Non-pigmented ciliary epithelial cell (primary cell): ENCODE measurements at places on chromosomes 11 and 22.

DNA sequence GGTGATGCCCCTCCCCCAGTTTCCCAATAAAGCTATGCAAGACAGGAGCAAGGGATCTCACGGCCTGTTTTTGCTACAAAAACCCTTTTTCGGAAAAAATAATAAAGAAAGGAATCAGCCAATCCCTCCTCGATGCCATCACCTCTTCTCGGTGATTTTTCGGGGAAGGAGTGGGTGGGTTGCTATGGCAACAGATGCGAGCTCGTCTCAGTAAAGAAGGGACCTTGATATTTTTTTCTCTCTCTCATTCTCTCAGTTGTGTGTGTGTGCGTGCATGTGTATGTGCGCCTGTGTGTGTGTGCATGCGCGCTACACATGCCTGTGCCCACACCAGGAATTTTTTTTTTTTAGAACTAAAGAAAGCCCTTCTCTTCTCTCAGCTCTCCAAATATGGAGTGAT lies 3.8 kb upstream of the NPAS4 start:
- DNase-seq: no peak

GRCh38 chr11:8234910-8235309 lies 28.8 kb downstream of the LMO1 start:
- no peak for DNase-seq

GRCh38 chr11:112249871-112250610 lies 10.6 kb downstream of the PLET1 start:
- no peak for DNase-seq

DNA sequence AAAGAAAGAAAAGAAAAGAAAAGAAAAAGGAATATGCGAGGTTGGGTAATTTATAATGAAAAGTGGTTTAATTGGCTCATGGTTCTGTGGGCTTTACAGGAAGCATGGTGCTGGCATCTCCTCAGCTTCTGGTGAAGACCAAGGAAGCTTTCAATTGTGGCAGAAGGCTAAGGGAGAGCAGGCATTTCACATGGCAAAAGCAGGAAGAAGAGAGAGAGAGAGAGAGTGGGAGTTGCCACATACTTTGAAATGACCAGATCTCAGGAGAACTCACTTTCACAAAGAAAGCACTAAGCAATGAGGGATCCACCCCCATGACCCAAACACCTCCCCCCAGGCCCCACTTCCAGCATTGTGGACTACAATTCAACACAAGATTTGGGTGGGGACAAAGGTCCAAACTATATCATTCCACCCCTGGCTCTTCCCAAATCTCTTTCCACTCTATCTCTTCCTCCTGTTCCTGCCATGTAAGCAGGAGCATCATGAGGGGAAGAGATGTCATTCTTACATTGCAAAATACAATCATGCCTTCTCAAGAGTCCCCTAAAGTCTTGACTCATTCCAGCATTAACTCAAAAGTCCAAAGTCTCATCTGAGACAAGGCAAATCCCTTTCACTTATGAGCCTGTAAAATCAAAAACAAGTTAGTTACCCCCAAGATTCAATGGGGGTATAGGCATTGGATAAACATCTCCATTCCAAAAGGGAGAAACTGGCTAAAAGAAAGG lies 38.9 kb downstream of the LINC01488 start:
- DNase-seq: no peak

- no peak for DNase-seq
Measured at GRCh38 chr11:39542460-39542859, 1917.0 kb downstream of the LRRC4C start.

DNA sequence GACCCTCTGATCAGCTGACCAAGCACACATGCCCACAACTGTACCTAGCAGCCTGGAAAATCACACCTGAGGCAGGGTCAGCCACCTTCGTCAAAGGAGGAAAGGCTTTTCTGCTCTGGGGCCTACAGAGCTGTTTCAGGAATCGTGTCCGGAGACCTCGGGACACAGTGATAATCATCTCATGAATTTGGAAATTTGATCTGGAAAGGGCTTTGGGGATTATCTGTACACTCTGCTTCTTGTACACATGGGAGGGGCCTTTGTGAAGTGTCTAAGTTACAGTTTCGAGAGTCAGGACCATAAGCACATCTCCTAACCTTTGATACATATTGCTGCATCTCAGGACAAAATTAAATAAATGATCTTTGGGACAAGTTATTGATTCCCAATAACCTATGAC lies 1421.2 kb upstream of the TENM4 start:
- no peak for DNase-seq

GRCh38 chr11:84901991-84902390 lies 725.2 kb downstream of the DLG2 start:
- DNase-seq: no peak

- DNase-seq: no peak
Measured at GRCh38 chr11:116901211-116901610, 63.8 kb upstream of the APOA1 start.

- no peak for DNase-seq
Measured at GRCh38 chr11:100632941-100633452, 54.1 kb upstream of the ARHGAP42 start.

DNA sequence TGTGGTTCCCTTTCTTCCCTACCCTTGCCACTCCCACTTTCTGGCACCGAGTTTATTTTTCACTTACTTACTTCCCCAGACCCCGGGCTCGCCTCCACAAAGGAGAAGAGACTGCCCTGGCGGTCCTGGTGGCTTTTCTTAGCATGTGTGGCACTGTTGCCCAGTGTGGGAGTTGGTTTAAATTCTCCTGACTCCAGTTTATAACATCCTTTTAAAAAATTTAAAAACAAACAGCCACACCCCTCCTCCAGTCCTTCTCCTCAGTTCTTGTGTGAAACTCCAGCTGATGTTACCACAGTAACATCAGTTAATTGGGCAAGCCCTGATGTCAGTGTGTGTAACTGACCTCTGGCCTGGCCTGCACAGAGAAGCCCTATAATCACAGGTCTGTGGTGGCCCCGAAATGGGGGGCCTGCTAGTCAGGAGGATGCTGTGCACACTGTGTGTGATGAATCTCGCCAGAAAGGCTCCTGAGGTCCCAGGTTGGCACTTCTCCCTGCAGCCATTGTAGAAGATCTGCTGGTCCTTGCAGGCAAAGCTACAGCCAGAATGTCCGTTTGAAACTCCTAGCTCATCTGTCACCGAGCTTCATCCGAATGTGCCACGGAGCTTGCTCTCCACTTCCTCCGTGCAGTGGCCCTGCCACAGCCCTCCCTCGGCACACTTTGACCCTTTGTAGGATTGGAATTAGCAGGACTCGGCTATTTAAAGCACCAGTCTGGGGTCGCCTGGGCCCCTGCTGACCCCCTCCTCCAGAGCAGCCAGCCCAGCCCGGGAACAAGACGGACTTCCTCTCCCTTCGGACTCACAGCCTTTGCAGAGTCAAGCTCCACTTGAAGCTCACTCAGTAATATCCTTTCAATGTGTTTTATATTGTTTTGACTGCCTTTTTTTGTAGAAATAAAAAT lies 7.6 kb downstream of the YDJC start:
- DNase-seq: no peak

- no peak for DNase-seq
Measured at GRCh38 chr22:22983123-22983522, 87.2 kb upstream of the GNAZ start.

GRCh38 chr22:31935961-31936635 lies 8.2 kb upstream of the YWHAH start:
- DNase-seq: no peak

DNA sequence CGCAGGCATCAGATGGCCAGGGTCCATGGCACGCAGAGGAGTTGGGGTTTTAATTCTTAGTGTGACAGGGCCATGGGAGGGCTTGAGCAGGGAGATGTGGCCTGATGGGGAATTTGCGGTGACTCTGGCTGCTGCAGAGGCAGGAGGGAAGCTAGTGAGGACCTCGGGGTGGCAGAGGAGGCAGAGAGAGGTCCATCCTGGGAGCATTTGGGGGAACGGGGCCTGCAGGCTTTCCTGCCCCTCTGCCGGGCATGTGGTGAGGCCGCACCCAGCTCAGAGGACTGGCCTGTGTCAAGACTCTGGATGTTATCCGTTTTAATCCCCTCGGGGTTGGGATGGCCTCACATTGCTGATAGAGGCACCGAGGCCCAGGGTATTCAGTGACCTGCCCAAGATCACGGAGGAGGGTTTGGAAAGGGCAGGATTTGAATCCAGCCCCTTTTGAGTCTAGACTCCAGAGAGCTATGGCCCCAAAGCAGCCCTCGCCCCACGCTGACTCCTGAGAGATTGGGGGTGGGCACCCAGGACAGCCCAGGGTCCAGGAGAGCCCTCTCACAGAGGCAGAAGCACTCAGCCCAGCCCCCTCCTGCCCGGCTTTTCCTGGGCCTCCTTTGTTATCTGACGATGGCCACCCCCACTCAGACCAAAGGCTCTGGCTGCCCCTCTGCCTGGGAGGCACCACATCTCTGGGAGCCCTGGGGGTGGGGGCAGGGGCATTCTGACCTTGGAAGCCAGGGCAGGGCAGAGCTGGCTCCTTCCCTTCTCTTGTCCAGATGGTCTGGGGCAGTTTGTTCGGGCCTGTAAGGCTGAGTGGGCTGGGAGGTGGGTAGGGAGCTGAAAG lies 13.9 kb downstream of the MGAT3 start:
- no peak for DNase-seq

- DNase-seq: no peak
Measured at GRCh38 chr22:45353786-45354185, 44.1 kb downstream of the FAM118A start.

DNA sequence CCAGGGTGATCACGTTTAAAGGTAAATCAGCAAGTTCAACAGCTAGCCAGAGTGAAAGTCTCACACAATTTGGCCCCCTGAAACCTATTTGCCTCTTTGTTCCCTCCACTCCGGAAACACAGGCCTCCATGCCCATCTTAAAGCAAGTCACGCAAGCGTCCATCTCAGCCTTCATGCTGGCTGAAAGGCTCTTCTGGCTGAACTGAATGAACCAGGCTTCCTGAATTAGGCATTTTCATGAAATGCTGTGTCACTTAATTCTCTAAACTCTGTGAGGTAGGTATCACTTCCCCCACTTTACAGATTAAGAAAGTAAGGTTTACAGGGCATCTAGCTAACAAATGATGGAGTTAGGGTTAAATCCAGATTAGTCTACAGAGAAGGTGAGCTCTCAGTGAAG lies 1.4 kb downstream of the SLC25A17 start:
- no peak for DNase-seq

- DNase-seq: peak; percentile 11
Measured at GRCh38 chr11:12989428-12990161, 19.5 kb upstream of the RASSF10 start.

DNA sequence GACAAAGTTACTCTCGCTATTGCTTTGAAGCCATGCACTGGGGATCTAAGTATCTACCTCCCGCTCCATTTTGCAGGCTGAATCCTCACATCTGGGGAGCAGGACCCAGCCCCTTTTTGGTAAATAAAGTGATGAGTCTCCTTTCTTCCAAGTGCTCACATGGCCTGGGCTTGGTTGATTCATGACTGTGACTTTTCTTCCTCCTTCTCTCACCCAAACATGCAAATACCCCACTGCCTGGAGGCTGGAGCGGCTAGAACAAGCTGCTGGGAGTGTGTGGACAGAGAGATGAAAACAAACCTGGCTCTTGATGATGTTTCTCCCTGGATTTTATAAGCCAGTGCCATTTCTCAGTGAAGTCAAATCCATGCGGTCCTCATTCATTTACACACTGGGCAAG lies 72.7 kb downstream of the TRIM29 start:
- no peak for DNase-seq

DNA sequence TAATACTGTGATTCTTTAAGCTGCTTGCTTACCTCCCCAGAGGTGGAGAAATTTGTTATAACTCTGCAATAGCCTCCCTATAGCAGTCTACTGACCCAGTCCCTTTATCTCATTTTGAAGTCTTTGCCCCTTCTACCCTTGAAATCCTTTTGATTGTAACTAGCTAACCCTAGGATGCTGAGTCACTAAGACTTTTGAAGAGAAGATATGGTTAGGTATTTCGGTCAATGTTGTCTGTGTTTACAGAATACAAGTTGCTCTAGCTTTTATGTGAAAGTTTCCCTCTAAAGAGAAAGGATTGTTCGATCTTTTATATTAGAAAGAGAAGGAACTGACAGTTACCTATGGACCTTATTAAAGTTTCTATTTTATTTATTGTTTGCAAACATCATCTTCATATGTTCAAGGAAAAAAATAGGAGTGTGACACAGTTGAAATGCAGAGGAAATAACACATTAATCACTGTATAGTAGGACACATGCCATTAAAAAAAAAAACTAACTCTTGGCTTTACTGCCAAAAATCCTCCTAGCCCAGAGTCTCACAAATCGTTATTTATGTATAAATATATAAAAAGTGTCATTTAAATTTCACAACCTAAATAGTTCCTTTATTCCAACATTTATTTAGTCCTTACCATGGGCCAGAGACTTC lies 3.1 kb downstream of the HYLS1 start:
- DNase-seq: no peak

DNA sequence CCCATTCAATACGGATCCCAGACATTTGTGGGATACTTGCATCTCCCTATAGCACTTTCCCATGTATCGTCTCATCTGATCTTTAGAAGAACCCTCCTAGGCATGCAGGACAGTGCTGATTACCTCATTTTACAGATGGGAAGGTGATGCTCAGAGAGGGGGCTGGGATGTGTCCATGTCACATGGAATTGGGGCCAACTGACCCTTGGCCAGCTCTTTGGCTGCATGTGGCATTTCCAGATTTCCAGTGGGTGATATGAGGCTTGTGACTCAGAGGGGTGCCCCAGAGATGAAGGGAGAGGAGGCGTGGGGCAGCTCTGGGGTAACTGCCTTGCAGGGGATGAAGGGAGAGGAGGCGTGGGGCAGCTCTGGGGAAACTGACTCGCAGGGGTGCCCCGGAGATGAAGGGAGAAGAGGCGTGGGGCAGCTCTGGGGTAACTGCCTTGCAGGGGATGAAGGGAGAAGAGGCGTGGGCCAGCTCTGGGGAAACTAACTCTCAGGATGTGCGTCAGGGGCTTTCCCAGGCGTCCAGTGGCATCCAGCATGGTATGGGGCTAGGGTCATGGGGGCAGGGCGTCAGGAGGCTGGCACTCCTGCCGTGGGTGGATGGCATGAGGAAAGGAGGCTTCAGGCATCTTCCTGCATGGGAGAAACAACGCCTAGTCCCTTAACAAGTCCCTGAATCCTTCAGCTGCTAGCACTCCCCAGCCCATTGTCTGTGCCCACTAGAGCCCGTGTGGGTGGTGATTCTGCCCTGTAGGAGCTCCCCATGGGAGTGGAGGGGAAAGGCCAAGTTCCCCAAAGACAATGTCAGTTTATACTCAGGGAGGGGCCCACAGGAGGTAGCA lies 11.9 kb upstream of the CERK start:
- no peak for DNase-seq

DNA sequence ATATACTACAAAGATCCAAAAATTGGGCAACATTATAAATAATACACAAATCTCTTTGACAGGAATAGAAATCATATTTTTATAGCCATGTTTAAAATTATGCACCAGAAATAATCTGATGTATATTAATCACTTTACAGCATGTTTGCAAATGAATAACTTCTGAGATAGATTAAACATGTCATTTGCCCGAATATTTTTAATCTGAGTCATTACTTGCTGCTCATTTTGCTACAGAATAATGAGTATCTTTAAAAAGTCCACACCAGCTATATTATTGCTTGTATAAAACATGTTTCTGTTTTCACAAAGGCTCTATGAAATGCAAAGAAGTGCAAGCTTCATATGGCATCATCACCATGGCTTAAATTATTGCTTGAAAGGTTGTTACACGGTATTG lies 336.8 kb downstream of the GUCY1A2 start:
- no peak for DNase-seq

- DNase-seq: no peak
Measured at GRCh38 chr11:31641477-31642062, 132.0 kb downstream of the ELP4 start.
